Dermis blood vessel endothelial cell (primary cell): ENCODE measurements at places on chromosomes 7 and 10. TPM values are rescaled to one million over a fixed set of nuclear protein-coding genes. Genes with fewer than 3 reads are reported as not detected.

The SOSTDC1 gene
- 0.05 and 0.17 TPM in 2 replicates for total RNA-seq

The TMEM229A gene
- total RNA-seq = not detected in 2 replicates

The TYW1B gene
- total RNA-seq = 2.8 and 6.0 TPM in 2 replicates

The ADCY1 gene
- 0.17 and 0.93 TPM in 2 replicates for total RNA-seq

The POMZP3 gene
- 1.0 and 3.4 TPM in 2 replicates for total RNA-seq

The PAX4 gene
- total RNA-seq = 0.09 TPM in 1 of 2 replicates, not detected in the other

The LRRC4 gene
- total RNA-seq = 1.0 and 1.2 TPM in 2 replicates
